Diencephalon (tissue), 1 donor: ENCODE measurements at places on chromosomes 4 and X. TPM values are rescaled to one million over a fixed set of nuclear protein-coding genes. Genes with fewer than 3 reads are reported as not detected.

ADAMTS3 gene
- total RNA-seq = 13.1 TPM

FRMD7 gene
- 0.46 TPM for total RNA-seq

NKX6-1 gene
- 1.4 TPM for total RNA-seq

PROM1 gene
- 26.5 TPM for total RNA-seq

IL1RAPL1 gene
- total RNA-seq = 30.9 TPM

MCF2 gene
- 36.0 TPM for total RNA-seq

TRAPPC11 gene
- total RNA-seq = 68.0 TPM
